GM12878 (cell line): ENCODE measurements at places on chromosomes 2 and 18.

DNA sequence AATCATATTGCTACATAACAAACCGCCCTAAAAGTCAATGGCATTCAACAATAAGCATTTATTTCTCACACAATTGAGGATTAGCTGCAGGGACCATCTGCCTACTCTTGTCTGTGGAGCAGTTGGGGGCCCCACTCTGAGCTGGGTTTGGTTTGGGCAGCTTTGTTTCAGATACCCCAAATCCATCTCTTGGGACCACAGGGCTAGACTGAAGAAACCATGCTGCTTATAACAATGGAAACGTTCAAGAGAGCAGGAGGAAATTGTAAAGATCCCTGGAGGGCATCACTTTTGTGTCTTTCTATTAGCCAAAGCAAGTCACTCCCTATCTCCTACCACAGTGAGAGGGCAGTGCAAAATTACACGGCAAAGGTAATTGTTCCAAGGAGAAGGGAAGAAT lies 146.5 kb upstream of the MGAT5 start:
- H3K4me1 ChIP-seq, result no peaks in the 10 kb centered on the region
- H3K4me3 ChIP-seq, result no peak overlapping the region
- no peak for DNase-seq
- no peak overlapping the region for H3K27ac ChIP-seq
- no peaks in the 10 kb centered on the region for H3K36me3 ChIP-seq
- H3K27me3 ChIP-seq, result no peaks in the 10 kb centered on the region

DNA sequence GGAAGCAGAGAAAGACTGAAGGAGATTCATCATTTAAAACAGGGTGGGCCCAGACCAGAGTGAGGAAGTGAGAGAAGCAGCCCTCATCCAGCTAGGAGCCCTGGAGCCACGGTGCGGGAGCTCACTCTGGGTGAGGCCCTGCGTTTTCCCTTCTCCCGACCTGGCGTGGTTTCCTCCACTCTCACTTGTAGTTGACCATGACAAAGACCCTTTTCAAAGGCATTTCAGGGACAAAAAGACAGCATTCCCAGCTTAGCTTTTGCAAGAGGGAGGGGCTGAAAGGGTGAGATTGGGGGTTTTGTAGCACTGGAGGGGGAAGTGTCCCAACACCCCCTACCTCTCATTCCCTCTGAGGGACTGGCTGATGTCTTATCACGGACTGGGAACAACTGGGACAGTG lies 56.6 kb downstream of the TRPM8 start:
- no peak for DNase-seq
- no peak overlapping the region for H3K27ac ChIP-seq
- H3K4me3 ChIP-seq, result no peak overlapping the region
- H3K4me1 ChIP-seq, result no peaks in the 10 kb centered on the region
- H3K27me3 ChIP-seq, result no peaks in the 10 kb centered on the region
- H3K36me3 ChIP-seq, result no peaks in the 10 kb centered on the region

- peaks cover 8% of the 10 kb centered on the region for H3K27me3 ChIP-seq
- DNase-seq, result no peak
- no peak overlapping the region for H3K4me3 ChIP-seq
Measured at GRCh38 chr2:176178038-176178756, 10.3 kb upstream of the HOXD1 start.

DNA sequence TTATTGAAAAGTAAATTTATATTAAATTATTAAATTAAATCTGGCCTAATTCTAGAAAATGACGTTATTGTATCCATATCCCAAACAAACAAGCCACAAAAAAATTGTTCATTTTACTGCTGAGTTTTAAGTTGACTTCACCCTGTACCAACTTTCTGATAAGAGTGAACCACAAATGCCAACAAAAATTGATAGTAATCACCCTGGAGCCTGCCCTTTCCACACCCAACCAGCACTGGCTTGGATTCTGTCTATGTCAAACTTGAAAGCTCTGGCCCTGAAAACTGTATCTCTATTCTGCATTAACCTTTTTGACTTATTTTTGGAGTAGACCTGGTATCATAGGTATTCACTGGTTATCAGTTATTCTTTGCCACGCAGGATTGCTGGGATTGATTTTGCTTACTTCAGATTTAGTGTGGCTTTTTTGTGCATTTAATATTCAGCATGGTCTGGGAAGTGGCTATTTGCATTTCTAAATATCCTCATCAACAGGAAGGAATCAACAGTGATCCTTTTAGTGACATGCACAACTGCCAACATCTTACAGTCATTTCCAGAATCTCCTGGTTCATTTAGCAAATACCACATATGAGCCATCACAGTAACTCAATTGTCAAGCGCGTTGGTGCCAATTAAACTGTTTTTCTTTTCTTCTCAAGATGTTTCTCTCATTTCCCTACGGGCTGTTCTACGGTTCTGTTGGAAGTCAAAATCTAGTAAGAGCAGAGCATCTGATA lies 11.4 kb upstream of the SRBD1 start:
- no peaks in the 10 kb centered on the region for H3K36me3 ChIP-seq
- H3K27me3 ChIP-seq, result no peaks in the 10 kb centered on the region
- H3K4me1 ChIP-seq, result no peaks in the 10 kb centered on the region
- H3K27ac ChIP-seq, result no peak overlapping the region

DNA sequence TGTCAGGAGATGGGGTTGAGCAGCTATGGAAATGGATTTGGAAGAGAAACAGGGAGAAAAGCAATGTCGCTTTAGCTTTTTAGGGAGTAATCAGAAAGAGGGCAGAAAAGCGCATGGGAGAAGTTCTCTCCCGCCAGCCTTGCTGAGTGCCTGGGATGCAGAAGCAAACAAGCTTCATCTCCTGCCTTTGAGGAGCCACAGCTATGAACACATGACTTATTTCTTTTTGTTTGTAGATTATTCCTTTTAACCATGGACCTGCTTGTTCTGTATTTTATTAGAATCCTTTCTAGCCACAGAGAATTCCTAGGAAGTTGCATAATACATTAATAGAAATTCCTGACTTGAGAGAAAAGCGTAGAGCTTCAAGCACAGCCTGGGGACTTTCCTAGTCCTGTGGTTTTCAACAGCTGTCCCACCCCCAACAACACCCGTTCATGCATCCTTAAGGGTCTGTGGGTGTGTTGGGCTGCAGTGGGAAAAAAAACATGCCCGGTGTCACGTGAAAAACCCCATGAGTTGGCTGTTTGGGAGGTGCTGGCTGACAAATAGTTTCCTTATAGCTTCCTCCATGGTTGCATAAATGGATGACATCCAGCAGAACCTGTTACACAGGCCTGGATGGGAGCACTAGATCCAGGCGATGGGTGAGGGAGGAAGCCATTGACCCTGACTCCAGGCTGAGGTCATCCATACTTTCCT lies 14.9 kb downstream of the SLC9A4 start:
- H3K4me3 ChIP-seq, result no peak overlapping the region
- H3K27ac ChIP-seq, result no peak overlapping the region
- no peaks in the 10 kb centered on the region for H3K36me3 ChIP-seq

DNA sequence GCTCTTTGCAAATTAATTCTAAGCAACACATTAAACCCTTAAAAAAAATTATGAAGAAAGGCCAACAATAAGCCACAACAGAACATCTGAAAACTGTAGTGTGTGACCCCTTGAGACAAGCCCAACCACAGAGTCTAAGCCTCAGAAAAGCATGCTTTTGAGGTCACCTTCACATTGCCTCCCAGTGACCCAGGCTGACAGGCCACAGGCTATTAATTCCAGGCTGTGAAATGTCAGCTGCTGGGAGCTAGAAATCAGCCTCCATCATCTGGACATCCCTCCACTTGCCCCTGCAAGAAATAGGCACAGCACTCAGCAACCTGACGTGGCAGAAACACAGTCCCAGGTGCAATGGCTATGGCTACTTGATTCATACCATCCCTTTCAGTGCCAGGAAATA lies 179.4 kb upstream of the ZFP36L2 start:
- DNase-seq, result no peak
- no peaks in the 10 kb centered on the region for H3K36me3 ChIP-seq
- H3K27me3 ChIP-seq, result no peaks in the 10 kb centered on the region
- no peak overlapping the region for H3K4me3 ChIP-seq
- H3K27ac ChIP-seq, result peak overlapping the region; percentile 39

- H3K27me3 ChIP-seq, result no peaks in the 10 kb centered on the region
- no peak overlapping the region for H3K27ac ChIP-seq
- DNase-seq, result peak; percentile 34
- peaks cover 4% of the 10 kb centered on the region for H3K4me1 ChIP-seq
- no peak overlapping the region for H3K4me3 ChIP-seq
Measured at GRCh38 chr2:136212426-136213378, 94.8 kb upstream of the CXCR4 start.

DNA sequence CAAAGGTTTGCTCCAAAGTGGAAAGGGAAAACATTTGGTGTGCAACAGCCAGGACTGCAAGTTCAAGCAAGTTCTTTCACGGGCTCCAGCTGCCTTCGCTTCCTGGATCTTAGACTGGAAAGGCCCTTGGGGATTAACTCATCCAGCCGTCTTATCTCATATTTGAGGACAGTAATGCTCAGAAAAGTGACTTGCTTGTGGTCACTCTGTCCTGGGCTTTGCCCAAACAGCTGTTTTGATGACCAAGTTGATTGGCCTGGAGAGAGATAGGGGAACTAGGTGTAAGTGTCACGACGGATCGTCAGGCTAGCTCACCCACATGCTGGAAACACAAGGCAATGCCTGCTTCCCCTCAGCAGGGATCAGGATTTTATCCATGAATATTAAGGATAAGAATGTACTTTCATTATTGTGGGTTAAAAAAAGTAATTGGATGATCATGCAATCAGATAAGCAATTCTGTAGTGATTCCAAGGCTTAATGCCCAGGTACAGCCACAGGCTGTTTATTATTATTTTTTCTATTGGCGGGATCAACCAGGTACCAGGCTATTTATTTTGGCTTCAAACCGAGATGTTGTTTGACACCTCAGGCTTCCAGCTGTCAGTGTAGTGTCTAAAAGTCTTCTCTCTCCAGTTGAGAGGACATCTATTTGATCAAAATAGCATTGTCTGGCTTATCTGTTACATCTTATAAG lies 162.5 kb upstream of the EPAS1 start:
- H3K4me1 ChIP-seq, result no peaks in the 10 kb centered on the region
- DNase-seq, result no peak
- no peaks in the 10 kb centered on the region for H3K27me3 ChIP-seq
- H3K36me3 ChIP-seq, result no peaks in the 10 kb centered on the region

DNA sequence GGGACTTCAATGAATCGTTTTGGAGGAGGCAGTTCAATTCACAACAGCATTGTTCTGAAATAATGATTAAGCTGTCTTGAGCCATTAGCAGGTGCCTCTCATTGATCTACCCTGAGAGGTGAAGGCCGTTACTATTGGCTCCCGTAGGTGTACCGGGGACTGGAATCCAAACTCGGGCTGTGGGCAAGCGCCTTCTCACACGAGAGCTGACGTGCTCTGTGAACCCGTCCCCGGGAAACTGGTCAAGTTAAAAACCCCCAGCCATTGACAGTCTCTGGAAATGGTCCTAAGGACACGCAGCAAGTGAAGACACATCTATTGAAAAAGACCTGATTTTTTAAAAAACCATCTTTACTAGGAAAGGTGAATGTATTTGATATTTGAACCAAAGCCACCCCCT lies 8.1 kb upstream of the NFATC1 start:
- H3K4me3 ChIP-seq, result no peak overlapping the region
- H3K27me3 ChIP-seq, result no peaks in the 10 kb centered on the region
- no peaks in the 10 kb centered on the region for H3K4me1 ChIP-seq

DNA sequence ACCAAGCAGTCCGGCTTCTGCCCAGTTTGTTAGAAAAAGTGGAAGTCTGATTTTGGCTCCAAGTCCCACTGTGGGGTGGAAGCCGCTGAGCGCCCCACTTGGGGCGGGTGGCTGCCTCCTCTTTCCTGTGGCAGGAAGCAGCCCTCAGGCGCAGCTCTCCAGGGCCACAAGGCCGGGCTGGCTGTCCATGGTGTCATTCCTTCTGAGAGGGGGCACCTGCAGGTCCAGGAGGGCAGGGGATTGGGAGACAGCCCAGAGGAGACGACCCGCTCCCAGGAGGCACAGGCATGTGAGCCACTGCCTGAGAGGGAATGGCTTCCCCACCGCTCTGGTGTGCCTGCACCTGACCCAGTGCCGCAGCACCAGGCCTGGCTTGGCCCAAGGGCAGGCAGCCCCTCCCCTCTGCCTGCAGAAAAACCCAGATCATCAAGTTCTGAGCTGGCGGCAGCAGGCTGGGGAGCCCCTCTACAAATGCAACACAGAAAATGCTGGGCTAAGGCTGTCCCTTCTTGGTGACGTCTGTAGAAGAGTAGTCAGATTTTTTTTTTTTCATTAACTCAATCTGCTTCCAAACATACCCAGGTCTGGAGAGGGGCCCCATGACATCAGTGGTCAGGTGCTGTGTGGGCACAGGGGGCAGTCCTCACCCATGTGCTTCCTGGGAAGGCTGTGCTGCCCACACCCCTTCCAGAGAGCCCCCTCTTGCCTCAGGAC lies 38.4 kb downstream of the HS6ST1 start:
- no peak overlapping the region for H3K4me3 ChIP-seq
- H3K27ac ChIP-seq, result no peak overlapping the region
- H3K36me3 ChIP-seq, result peaks cover 3% of the 10 kb centered on the region
- no peaks in the 10 kb centered on the region for H3K27me3 ChIP-seq
- no peaks in the 10 kb centered on the region for H3K4me1 ChIP-seq

DNA sequence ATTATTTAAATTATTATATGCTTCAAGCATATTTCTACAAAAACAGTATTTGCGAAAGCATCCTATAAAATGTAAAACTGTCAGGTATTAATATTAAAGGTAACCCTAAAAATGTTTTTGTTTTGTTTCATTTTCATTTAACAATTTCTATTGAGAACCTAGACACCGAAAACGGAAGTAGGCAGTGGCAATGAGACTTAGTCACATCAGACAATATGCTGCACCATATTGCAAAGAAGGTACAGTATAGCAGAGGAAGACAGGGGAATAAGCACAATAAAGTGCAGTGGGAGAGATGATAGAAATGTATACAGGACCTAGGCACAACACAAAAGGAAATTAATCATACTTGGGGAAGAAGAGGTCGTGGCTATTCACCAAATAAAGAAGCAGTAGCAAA lies 12.2 kb downstream of the SCN1A start:
- no peak for DNase-seq
- H3K27ac ChIP-seq, result no peak overlapping the region
- H3K4me3 ChIP-seq, result no peak overlapping the region
- H3K27me3 ChIP-seq, result no peaks in the 10 kb centered on the region

DNA sequence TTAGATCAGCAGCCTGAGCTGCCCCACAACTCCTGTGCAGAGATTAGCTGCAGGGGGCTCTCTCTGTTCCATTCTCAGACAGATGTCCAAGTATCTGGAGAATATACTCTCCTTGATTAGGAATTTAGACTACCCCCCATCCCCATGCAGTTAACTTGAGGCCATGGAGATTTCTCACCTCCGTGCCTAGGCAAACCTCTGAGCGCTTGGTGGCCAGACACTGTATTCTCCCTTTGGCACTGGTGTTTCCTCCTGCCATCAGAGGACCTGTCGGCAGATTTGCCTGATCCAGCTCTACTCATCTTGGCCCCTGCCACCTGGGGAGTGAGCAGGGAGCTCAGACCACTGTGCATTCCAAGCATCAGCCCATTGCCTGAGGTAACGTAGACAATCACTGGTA lies 48.3 kb downstream of the ZNF804A start:
- no peak for DNase-seq
- no peaks in the 10 kb centered on the region for H3K4me1 ChIP-seq
- H3K27ac ChIP-seq, result no peak overlapping the region
- H3K36me3 ChIP-seq, result no peaks in the 10 kb centered on the region
- no peaks in the 10 kb centered on the region for H3K27me3 ChIP-seq
